ENCODE measurements at places on chromosomes 5 and 9.

DNA sequence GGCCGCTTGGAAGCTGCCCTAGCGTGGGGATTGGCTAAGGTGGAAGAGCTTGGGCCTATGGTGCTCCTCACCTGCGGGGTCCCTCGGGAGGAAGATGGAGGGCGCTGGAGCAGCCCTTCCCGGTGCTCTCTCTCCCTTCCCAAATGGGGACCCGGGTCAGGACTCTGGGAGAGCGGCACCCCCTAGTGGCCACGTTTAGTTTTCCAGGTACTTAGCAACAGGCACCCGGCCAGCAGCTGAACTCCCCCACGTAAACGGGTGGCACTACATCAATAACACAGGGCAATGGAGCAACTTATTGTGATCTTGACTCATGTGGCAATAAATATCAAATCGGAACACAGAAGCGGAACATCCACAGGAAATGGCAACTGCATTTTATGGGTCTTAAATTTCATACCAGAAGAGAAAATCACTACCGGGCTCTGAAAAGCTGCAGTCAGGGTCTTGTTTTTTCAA lies 316.6 kb downstream of the AGTPBP1 start:
- peak; percentile 49 for DNase-seq

DNA sequence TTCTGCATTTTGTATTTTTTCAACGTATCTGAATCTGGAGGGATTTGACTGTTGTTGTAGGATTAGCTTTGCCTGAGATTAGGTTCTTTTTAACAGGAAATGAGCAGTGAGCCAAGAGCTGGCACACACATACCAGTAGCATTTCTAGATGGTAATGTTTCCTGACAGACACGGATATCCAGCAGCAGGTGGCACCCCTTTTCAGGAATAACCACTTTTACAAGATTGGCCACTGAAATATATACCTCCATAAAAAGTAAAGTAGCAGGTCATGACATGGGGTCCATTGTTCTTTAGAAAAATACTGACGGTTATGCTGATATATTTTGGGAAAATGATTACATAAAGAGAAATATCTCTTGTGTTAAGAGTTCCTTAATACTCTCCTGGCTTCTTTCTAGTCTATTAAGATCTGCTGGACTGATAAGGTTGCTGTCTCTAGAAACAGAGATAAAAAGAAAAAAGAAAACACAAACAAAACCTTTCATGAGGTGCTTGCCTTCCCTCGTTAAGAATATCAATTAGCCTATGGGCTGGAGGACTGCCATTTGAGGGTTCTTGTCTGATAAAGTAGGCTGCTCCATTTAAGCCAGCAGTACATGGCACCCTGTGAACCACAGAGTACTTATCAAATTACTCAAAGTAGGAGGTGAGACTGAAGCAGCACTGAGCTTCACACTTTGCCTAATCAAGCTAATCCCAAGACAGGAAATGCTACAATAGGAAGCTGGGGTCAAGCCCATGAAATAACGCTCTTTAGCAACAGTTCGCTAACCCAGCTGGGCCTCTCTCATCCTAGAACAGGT lies 101.6 kb upstream of the PCA3 start:
- no peak for DNase-seq

DNA sequence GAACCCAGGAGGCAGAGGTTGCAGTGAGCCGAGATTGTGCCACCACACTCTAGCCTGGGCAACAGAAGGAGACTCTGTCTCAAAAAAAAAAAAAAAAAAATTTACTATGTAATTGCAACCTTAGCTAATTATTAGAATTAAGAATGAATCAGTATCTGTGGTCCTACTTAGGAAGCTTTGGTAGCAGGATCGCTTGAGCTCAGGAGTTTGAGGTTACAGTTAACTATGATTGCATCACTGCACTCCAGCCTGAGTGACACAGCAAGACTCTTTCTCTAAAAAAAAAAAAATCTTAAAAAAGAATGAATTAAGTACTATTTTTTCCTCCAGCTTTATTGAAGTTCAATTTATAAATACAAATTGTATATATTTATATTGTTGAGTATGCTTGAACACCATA lies 16.7 kb downstream of the NDUFAF2 start:
- DNase-seq: no peak

DNA sequence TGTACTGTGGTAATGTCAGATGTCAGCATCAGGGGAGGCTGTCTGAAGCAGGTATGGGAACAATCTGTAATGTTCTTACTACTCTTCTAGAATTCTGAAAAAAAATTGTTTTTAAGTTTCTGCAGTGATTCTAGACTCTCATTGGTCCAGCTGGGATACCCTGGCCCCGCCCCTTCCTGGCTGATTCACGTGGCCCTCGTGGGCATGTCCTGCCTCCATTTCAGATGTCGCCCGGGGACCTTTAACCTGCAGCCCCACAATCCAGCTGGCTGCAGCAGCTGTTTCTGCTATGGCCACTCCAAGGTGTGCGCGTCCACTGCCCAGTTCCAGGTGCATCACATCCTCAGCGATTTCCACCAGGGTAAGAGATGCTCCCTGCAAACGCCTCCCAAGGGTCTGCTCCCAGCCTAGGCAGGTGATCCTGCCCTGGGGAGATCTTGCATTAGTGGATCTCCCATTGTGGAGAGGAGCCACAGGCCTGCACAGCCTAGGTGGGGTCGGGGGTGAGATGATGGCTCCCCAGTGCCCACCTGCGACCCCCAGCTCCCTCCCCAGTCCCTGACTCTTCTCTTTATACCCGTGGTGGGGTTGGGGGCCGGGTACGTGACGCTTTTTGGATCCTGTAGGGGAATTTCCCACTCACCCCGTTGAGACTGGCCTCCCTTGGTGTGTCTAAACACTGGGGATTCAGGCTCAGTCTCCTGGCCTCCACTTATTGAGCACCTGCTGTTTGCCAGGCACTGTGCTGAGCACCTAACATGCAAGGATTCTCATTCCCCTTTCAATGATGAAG lies 36.5 kb downstream of the LAMC3 start:
- DNase-seq: peak; percentile 31

GRCh38 chr9:123465304-123465703 lies 109.3 kb downstream of the CRB2 start:
- no peak for DNase-seq

DNA sequence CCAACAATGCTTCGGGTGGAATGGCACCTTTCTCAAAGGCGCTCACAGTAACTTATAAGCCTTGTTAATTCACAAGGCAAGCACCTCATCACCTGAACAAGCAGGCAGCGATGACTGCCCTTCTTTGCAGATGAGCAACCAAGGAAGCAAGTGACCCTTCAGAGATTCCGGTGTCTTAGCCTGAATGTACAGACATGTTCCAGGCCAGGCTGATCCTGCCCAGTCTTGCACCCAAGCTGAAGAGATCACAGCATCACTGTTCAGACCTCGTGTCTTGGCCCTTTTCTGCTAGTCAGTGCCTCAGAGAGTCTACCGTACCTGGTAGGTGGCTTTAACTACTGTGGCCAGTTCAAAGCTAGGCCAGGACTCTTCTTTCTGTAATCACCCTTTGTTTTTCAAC lies 94.7 kb upstream of the ERCC6L2 start:
- DNase-seq: no peak

- no peak for DNase-seq
Measured at GRCh38 chr9:108058135-108058814, 568.7 kb upstream of the KLF4 start.

DNA sequence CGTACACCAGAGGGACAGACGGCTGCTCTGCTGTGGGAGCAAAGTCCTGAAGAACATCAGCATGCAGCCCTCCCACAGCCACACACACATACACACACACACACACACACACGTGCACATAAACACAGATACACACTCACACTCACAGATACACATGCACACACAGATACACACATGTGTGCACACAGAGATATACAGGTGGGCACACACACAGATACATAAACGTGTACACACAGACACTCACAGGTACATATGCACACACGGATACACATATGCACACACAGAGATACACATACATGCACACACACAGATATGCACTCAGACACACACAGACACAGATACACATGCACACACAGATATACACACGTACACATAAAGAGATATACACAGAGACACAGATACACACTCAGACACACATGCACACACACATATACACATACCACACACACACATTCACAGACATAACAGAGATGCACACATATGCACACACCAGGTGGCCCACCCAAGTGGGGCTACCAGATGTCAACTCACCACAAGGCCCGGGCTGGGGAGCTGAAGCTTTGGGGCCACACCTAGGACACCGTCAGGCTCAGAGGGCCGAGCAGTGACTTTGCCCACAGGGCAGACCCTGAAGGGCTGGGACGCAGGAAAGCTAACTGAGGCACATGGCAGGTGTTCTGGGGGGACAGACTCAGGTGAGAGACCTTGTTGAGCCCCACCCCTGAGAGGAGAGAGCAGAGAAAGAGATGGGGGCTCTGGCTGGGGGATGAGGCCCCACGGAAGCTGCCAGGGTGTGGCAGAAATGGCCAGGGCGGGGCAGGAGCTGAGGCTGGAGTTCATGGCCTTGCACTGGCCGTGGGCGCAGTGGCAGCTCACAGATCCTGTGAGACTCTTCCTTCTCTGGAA lies 148.6 kb upstream of the PPP1R26 start:
- DNase-seq: no peak

GRCh38 chr5:77893225-77893860 lies 117.2 kb upstream of the TBCA start:
- no peak for DNase-seq

DNA sequence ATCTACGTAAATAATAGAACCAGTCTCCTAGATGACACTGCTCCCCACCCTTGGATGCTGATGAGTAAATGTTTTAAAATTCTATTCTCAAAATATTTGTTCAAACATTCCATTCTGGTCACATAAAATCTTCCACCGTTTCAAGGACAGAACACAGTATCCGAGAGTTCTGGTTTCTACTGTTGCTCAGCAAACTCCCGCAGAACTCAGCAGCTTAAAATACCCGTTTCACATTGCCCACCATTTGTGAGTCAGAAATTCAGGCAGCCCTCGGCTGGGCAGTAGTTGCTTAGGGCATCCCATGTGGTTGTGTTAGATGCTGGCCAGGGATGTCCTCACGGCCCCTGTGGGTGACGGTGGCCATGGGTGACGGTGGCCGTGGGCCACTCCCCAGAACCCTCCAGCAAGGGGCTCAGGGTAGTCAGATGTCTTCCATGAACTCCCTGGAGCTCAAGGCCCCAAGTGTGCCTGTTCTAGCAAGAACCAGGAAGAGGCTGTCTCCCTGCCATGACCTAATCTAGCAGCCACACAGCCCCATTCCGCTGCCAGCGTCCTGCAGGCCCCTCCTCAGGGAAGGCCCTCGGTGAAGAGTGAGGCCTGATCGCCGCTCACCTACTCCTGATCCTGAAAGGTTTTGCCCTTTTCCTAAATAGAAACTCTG lies 17.4 kb downstream of the MGAT1 start:
- DNase-seq: no peak

- DNase-seq: no peak
Measured at GRCh38 chr9:86624630-86625029, 270.4 kb upstream of the TUT7 start.

DNA sequence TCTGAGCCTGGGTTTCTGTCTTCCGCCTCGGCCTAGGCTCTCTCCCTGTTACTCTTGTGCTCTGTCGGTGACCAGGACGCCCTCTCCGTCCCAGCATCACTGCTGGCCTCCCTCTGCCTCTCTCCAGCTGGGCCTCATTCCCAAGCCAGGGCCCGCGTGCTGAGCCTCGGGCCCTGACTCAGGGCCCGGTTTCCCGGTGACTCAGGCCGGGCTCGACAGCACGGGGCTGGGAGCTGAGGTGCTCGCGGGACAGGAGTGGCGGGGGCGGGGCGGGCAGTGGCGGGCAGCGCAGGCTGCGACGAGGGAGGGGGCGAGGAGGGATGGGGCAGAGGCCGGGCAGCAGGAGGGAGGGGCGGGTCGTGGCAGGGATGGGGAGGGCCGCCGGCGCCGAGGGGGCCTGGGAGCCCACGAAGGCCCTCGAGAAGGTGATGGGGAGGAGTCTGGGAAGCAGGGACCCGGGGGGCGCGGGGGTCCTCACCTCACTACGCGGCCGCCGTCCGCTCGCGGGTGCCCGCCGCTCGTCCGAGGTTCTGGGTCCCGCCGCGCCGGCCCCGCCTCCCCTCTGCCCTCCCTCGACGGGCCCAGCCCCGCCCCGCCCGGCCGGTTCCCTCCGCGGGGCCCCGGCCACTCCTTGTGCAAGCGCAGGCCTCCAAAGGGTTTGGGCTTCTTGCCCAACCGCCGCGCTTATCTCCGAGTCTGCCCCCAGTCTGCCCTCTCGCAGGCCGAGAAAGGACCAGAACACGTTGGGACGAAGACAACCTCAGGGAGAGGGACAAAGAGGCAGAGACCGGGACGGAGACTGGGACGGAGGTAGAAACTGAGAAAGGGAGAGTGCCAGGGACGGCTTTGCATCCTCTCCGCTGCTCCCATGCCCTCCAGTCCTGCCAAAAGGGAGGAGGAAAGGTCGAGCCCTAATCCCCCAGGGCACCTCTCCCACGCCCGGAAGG lies at the start of gene ARAP3:
ARAP3 (minus strand) TSS at position 536 of the 947 bp plus-strand sequence. CDS start 1,744 bp downstream, outside the sequence.
- DNase-seq: peak; percentile 32

DNA sequence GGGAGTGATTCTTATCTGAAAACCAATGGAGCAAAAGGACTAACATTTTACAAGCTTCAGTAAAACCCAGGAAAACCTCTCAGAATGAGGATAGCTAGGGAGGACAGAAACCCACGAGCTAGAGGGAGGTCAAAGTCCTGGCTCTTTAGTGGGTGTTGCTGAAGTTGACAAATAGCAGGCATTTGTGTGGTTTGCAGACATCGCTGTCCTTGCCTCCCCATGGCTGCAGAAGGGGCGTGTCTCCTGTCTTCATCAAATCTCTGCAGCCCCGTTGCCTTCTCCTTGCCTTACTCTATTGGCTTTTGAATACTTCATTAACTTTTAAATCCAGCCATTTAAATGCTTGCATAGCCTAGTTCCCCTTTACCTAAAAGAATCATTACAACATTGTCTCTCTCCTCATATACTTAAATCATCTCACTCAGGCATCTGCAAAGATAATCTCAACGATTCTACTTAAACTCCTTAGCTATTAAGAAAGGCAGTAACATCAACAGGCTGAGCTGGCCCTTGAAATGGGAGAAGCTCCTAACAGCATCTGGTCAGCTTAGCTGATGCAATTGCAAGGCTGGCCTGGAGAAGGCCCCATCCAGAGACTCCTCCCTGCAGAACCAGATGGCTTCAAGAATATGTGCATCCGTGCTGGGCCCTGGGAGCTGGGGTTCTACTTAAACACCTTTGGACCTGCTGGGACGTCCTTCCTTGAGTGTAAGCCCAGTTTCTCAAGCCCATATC lies 152.8 kb upstream of the TAS2R1 start:
- DNase-seq: no peak

GRCh38 chr9:34272101-34272541 lies 56.9 kb downstream of the KIF24 start:
- no peak for DNase-seq
